ENCODE measurements at places on chromosomes 7 and 10. TPM values are rescaled to one million over a fixed set of nuclear protein-coding genes. Genes with fewer than 3 reads are reported as not detected.
A peak's percentile ranks its signal among the peaks of the same experiment; 100 is the strongest.

The GJD4 gene
- total RNA-seq: not detected

The CRYGN gene
- total RNA-seq: not detected

The ECHDC3 gene
- total RNA-seq: 4.4 TPM

The POT1 gene
- 28.0 TPM for total RNA-seq

The SUN3 gene
- 1.1 TPM for total RNA-seq

The EVX1 gene
- total RNA-seq: not detected

The GPR22 gene
- total RNA-seq: not detected

The TMEM236 gene
- 0.04 TPM for total RNA-seq

DNA sequence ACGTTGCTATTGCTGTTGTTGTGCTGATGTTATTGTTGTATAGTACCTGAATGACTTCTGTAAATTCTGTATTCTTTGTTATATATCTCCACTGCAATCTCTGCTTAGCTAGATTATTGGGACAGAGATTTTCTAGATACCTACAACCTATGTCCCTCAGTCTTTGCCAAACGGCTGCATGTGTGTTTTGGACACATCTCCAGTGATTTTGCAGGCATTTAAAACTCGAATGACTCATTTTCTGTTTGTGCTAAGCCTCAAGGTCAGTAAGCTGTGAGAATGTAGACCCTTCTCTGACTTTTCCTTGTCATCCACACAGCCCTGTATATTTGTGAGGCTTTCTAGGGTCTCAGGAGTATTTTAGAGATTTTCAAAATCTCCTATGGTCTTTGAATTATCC, 410.7 kb downstream of the POM121L12 start:
- DNase-seq: no peak

GRCh38 chr10:114362826-114363355, 41.4 kb downstream of the AFAP1L2 start:
- DNase-seq: no peak

- DNase-seq: no peak
Measured at GRCh38 chr10:103114876-103115275, 78.2 kb downstream of the NT5C2 start.

DNA sequence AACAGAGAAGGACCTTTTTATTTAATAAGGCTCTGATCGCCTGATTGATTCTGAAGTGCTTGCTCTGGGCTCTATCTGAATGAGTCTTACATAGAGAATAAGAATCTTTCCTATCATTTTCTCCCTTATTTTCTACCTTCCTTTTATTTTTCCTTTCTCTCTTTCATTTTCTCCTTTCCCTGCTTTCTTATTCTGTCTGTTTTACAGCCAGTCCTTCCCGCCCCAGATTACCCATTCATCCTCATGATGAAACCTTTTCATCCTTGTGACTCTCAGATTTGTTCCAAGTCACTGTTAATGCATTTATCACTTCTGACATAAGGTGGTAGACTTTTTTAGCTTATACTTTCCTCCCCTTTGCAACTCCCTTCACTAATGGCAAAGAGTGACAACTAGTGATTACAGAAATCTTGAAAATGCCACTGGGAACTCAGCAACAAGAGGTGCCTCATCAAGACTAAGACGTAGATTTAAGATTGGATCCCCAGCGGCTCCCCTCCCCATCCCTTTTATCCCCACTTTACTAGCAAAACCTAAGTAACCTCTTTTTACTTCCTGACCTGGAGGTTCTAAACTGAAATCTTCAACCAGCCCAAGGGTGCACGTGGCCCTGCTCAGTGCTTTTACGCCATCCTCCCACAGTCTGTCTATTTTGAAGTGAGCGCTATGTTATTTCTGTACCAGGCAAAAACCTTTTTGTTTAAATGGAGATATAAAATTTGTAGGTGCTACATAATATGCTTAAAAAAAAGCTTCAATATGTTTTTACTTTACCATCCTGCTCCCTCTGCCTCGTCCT, 179.8 kb downstream of the DYNC1I1 start:
- DNase-seq: no peak

DNA sequence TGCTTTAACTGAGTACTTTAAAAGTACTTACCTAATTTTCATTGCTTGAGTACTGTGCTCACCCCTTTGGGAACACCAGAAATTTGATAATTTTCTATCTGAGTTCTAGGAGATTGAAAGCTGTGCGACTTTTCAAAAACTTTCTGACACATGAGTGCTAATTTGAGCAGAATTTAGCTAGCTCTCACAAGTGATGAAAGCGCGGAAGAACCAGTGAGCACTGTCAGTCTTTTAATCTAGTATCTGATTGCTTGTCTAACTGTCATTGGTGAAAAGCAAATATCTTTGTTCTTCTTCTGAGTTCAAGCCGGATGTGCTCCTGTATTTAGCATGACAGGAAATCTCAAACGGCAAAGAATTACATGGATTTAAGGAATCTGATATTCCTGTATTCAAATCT, 899.4 kb downstream of the CNTNAP2 start:
- no peak for DNase-seq

- no peak for DNase-seq
Measured at GRCh38 chr10:47326306-47326926, 4.2 kb downstream of the GDF2 start.

DNA sequence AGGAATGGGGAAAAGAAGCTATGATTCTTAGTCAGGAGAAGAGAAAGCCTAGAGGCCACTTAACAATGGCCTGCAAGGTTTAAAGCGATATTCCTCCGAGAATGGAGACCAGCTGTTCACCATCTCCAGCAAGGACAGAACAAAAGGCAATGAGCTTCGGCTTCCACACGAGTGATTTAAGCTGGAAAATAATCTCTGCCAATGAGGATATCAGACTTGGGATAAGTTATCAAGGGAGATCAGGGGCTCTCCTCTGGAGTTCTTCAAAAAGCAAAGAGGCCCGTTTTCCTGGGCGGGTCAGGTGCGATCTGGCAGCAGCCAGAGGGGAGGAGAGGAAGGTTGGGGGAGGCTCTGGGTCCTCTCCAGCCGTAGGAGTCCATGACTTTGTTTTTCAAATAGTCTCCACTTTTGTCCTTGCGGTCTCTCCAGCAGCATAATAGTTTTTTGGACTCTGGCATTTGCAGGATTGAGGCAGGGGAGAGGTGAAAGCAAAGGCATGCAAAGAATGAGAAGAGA, 211.3 kb downstream of the SKIDA1 start:
- no peak for DNase-seq

GRCh38 chr7:121824276-121824675, 48.7 kb upstream of the PTPRZ1 start:
- DNase-seq: no peak

- DNase-seq: no peak
Measured at GRCh38 chr7:44595934-44596635, 10.3 kb upstream of the OGDH start.

GRCh38 chr7:43469051-43469450, 113.9 kb upstream of the STK17A start:
- no peak for DNase-seq

DNA sequence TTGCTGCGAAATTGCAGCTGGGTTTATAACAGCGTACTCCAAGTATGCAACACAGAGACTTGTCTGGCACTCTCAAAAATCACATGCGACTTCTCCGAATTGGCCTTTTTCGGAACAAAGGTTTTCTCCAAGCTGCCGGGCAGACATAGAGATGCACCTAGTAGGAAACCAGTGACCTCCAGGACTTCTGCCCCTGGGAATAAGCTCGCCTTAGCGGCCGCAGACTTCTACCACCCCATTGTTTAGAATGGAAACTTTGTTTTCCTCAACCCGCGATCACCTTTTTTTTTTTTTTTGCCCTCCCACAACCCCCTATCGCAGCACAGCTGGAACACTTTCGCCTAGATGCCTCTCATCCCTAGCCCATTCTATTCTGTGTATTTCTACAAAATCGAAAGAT, 4.9 kb upstream of the HOXA10 start:
- DNase-seq: no peak

GRCh38 chr10:71285180-71285545, 33.9 kb upstream of the SLC29A3 start:
- DNase-seq: peak; percentile 35

- peak; percentile 16 for DNase-seq
Measured at GRCh38 chr7:70446448-70447143, 685.3 kb upstream of the GALNT17 start.

DNA sequence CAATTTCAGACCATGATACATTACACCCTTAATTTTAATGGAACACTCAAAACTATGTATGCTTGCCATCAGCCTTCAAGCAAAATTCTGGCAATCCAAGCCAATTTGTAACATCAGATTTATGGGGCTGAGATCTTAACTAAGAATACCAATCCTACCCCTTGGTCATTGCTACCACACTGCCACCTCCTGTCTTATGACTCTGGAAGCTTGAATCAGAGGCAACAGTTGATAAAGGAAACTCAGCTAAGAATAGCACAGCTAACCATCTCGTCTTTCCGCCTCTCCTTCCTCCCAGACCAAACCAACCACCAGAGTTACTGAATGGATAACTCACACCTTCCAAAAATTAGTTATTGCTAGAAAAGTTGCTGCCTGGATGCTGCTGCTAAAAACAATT, 7.4 kb downstream of the IGF2BP3 start:
- DNase-seq: peak; percentile 57

DNA sequence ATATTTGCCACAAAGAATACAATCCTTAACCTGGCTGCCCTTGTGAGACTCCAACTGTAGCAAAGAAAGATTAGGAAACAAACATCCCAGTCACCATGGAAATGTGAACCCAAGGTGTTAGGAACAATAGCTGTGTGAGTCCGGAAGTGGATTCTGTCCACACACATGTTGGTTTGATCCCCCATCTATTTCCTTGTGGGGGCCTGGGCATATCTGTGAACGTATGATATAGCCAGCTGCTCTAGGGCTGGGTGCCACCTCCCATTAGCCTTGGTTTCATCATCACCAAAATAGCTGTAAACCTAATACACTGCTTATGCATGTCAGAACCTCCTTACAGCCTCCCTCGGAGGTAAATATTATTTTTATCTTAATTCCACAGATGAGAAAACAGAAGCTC, 26.4 kb downstream of the GRK5 start:
- DNase-seq: peak; percentile 53

GRCh38 chr7:152588350-152588749, 87.6 kb downstream of the XRCC2 start:
- peak; percentile 86 for DNase-seq

GRCh38 chr7:77330169-77330882, 85.8 kb downstream of the GSAP start:
- peak; percentile 81 for DNase-seq

GRCh38 chr10:130159192-130159794, 23.1 kb downstream of the GLRX3 start:
- DNase-seq: no peak

DNA sequence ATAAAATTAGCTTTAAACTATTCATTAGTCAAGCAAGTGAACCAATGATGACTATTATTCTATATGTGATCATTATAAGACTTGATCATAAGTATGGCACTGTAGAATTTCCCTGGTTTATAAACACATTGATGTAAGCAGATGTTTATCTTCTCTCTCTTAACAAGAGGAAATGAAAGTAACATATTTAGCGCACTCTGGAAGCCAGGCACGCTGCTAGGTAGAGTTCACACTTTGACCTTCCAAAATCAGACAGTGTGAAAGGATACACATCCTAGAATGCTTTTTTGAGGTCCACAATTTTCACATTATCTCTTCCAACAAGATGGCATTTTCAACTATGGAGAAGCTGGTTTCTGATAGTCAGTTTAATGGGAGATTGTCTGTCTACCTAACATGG, 529.4 kb upstream of the IGFBP3 start:
- DNase-seq: no peak

DNA sequence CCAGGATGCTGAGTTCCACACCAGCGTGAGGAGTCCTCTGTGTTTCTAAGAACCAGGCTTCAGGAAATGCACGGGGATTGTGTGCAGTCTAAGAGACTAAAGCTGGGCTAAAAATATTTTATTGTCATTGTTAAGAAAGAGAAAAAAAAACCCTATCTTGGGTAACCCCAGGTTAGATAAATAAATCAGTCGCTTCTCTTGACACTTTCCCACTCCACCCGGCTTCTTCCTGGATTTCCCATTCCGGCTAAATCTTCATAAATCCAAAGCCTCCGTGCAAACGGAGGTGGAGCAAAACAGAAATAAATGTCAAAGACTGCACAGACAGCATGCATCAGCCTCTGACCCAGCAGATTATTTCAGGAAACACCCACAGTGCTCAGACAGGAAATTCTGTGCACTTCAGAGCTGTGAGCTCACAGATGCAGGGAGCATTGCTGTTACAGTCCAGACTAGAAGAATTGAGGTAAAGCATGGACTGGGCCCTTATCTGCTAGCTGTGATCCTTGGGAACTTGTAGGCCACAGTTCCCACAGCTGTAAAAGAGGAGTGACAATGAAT, 44.8 kb upstream of the GRID1 start:
- DNase-seq: no peak

DNA sequence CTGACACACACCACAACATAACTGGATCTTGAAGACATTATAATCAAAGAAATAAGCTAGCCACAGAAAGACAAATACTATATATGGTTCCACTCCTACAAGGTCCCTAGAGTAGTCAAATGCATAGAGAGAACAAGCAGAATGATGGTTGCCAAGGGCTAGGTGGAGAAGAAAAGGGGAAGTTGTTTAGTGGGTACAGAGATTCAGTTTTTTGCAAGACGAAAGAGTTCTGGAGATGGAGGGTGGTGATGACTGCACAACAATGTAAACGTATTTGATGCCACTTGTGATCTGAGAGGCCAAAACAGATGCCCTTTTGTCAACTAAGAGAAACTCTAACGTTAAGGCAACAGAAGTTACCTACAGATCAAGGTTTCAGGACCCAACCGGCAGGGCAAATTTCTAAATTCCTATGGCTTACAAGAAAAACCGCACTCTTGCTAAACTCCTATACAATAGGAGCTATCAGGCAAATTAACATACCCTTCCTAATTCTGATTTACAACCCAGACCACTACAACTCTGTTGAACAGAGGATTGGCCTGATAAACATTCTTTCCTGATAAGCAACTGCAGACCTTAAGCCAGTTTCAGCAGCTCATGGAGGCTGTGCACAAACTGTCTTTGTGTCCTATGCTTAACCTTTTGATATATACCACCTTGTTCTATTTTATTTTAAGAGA, 69.0 kb downstream of the FAM107B start:
- DNase-seq: no peak

- no peak for DNase-seq
Measured at GRCh38 chr10:94062611-94063010, 68.9 kb downstream of the PLCE1 start.

DNA sequence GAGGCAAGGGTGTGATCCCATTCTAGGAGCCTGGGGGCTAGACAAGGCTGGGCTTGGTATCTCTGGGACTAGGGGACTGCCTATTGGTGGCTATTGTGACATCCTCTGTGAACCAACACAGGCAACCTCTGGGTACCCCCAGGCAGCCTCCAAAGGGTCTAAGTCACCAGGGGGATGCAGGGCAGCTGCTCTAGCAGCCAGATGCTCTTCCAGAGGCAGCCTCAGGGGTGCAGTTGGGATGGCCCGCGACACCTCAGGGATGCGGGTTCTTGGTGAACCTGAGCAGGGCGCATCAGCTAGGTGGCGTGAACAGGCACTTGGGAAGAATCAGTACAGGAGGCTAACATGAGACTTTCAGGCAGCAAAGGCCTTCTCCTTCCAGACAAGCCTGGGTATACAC, 1.6 kb upstream of the TMEM120A start:
- DNase-seq: no peak

Data from H4 (cell line).